ENCODE measurements at places on chromosomes 3 and 15.
A peak's percentile ranks its signal among the peaks of the same experiment; 100 is the strongest.

DNA sequence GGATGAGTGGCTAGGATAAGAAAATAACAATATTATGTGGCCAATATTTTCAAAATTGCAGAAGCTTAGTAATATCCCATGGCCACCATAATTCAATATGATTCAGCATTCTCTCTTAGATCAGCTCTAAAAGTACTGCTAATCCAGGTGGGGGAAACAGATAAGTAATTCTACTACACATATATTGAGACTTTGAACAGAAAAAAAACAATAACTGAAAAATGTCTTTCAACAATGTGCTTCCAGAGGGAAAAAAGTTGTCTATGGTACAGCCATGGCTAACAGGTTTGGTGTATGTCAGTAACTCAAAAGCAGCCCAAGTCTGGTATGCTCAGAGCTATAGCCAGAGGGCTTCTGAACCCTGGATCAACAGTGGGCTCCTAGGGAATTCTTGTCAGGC lies 42.4 kb upstream of the PPIB start:
- no peak for DNase-seq

DNA sequence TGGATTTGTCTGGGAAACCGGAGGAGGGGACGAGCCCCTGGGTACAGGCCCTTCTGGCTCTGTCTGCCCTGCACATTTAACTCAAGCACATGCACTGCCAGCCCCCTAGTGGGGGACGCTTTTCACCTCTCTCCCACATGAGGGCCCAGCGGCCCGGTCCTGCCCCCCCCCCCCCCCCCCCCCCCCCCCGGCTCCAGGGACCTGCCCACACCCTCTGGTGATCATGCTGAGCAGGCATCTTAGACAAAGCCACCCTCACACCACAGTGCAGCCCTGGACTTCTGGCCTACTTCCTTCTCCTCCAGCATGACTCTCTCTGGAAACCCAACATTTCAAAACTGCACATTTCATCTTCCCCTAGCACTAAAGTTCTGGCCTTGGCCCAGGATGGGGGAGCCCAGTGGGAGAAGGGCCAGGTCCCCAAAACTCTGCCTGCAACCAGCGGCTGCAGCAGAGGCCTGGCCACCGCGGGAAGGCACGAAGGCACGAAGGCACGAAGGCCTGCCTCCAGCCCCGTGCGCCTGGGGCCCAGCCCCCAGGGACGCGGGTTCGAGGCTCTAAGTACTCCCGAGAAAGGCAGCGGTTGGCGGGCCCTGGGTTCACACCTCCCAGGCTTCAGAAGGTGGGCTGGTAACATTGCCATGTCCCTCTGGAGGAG lies 14.1 kb downstream of the KLF15 start:
- DNase-seq, result no peak

GRCh38 chr15:60172143-60172542 lies 168.0 kb downstream of the FOXB1 start:
- DNase-seq, result no peak

- DNase-seq, result no peak
Measured at GRCh38 chr15:45212493-45212892, 24.7 kb upstream of the SHF start.

GRCh38 chr3:50251220-50251619 lies 15.2 kb downstream of the GNAI2 start:
- no peak for DNase-seq

GRCh38 chr3:60313231-60313798 lies 937.9 kb downstream of the FHIT start:
- no peak for DNase-seq

- DNase-seq, result no peak
Measured at GRCh38 chr3:154852515-154852914, 227.6 kb upstream of the MME start.

- no peak for DNase-seq
Measured at GRCh38 chr15:63358241-63359029, 23.2 kb downstream of the CA12 start.

DNA sequence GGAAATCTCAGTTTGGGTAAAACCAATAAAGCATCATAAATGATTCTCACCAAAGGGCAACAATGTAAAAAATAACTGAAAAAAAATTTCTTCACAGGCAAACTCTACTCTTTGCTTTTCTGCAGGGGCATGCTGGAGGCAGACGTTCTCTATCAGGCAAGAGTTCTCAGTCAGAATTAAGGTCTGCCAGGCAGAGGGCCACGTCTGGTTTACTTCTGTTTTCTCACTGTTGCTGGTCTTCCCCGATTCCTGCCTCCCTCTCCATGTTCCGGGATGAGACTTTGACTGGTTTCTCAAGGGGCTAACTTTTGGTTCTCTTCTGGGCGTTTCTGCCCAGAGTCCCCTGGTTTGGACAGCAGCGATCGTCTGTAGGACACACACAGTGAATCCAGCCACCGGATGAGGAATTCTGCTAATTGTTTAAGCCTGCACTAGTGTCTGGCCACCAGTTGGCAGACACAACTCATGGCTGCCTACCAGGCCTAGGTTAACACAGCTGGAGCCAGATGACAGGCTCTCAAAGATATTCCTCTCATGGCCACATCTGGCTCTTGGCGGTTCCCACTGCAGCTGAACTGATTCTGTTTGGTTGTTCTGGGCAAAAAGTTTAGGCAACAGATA lies 273.1 kb downstream of the FOXP1 start:
- DNase-seq, result no peak

GRCh38 chr3:114285648-114286230 lies 8.1 kb upstream of the TIGIT start:
- no peak for DNase-seq

- DNase-seq, result no peak
Measured at GRCh38 chr3:156811089-156811862, 14.9 kb upstream of the LEKR1 start.

DNA sequence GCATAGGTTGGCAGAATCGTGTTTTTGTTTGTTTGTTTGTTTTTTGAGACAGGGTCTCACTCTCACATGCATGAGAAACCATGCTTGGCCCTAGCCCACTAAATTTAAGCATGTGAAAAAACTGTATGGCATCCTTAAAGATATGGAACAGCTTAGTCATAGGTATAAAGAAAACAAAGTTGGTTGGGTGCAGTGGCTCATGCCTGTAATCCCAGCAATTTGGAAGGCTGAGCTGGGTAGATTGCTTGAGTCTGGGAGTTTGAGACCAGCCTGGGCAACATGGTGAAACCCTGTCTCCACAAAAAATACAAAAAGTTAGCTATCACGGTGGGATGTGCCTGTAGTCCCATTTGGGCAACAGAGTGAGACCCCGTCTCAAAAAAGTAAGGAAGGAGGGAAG lies 25.2 kb downstream of the EXD1 start:
- DNase-seq, result no peak

DNA sequence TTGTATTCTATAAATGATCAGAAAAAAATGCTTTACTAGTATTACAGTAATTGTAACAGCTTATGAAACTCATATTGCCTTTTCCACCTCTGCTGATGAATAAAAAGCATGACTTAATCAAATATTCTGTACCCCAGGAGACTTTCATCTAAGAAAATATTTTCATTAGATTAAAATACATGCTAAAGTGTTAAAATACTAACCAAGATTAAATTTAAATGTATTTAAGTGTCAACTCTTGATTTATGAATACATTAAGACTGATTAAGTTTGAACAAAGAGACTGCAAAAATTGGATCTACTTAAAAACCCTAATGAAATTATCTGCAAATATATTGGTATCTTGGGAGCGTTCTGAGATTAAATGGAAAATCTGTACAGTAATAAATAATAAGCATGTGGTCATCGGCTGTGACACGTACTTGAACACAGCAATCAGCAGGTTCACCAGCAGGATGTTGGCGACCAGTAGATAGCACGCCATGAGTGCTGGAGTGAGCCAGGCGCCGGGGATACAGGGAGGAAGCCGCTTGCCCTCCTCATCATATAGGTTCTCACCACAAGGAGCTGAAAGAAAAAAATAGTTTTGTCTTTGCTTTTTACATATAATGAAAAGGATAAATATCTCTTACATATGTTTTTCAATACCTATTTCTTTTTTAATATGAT lies 36.6 kb upstream of the MTMR10 start:
- DNase-seq, result no peak

GRCh38 chr3:195123281-195123691 lies 147.7 kb downstream of the XXYLT1 start:
- no peak for DNase-seq

DNA sequence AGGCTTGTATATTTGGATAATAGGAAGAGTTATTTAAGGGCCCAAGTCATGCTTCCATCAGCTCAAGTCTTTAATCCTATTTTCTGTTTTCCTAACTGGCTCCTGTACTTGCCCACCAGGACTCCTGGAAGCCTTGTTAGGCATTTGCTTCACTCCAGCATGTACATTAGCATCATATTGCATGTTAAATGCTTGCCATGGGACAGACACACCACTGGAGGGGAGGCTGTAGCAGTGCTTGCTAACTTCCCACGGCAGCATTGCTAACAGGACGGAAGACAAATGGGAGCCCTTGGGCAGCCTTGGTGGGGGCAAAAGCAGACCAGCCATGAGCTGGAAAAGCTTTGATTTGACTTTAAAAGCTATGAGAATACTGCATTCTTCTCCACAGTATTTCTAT lies 6.1 kb downstream of the TMOD2 start:
- DNase-seq, result no peak

DNA sequence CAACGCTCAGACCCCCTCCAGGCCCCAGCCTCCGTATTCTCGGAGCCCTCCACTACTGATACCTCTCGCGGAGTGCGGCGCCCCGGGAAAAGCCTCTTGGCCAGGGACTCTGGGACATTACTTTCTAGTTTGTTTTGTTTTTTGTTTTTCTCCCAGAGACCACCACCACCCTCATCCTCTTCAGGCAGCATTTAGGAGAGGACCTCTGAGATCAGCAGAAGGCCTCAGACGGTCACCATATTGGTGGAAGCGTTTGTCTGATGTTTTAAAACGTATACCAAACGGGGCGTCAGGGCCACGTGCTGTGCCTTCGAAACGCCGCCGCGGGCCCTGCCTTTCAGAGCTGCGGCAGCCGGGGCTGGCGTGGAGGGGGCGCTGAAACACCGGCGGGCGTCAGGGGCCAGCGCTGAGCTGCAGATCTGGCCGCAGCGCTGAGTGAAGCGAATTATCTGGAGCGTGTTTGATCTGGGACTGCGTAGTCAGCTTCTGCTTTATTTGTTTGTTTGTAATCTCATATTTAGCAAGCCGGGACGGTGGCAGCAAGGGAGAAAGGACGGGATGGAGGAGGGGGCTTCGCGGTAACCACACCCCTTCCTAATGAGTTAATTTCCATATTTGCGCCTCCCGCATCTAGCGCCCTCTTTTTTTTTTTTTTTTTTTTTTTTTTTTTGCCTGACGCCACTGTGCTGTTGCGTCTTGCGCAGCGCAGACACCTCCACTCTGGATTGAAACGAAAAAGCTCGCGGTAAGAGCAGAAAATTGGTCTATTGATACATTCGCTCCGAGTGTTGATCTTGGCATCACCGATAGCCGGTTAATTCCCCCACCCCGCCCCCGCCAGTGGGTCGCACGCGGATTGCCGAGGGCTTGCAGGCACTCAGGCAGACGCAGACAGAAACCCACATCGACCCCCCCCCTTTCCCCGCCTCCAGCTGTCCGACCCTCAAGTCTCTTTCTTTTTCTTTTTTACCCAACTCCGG lies 14.9 kb downstream of the SOX2 start:
- no peak for DNase-seq

DNA sequence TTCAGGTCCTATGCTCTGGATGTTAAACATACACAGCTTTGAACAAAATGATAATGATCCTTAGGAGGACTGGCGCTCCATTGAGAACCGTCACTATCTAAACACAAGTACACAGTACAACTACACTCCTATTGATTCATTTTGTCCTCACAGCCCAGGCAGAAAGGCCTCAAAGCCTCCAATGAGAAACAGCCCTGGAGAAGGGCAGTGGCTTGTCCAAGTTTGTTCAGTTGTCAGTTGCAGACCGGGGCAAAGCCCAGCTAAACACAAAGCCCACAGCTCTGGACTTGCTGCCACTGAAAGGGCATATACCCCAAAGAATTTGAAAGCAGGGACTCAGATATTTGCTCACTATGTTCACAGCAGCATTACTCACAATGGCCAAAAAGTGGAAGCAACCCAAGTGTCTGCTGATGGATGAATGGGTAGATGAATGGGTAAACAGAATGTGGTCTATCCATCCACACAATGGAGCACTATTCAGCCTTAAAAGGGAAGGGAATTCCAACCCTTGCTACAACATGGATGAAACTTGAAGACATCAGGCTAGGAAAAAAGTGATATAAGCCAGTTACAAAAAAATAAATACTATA lies 34.7 kb downstream of the NUP210 start:
- DNase-seq, result no peak

- DNase-seq, result no peak
Measured at GRCh38 chr3:178990293-178990692, 81.3 kb downstream of the ZMAT3 start.

DNA sequence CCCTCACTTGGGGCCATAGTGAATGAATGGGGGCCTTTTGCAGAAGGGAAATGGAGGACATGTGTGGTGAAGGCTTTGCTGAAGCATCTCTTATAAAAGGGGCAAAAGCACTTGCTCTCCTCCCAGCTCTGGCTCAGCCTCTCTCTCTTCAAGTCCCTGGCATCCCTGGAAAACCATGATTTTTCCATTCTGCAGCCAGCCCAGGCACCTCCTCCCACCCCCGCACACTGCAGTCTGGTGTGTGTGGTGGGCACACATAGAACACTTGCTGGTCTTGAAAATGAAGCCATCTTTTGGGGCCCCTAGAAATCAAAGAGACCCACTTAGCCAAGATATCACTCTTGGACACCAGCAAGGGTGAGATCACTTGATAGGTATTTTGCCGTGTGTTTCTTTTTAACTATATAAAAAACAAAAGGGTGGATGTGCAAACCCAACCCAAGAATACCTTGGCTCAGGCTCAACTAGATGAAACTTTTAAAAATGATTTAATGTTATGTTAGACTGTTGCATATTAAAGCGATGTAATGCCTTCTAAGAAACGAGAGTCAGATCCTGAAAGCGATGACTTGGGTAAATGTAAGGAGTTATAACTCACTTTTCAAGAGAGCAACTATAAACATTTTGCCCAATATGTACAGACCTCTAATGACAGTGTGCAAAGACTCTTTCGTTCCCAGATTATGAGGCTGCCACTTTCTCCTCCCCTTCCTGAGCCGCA lies 16.4 kb upstream of the ALDH1A3 start:
- DNase-seq, result no peak

GRCh38 chr3:9067352-9067975 lies 104.2 kb upstream of the RAD18 start:
- DNase-seq, result peak; percentile 10

GRCh38 chr3:72212396-72212795 lies 427.4 kb upstream of the PROK2 start:
- no peak for DNase-seq

GRCh38 chr3:50478051-50478450 lies 25.4 kb downstream of the CACNA2D2 start:
- DNase-seq, result no peak

- no peak for DNase-seq
Measured at GRCh38 chr3:195256639-195257453, 14.1 kb downstream of the XXYLT1 start.

DNA sequence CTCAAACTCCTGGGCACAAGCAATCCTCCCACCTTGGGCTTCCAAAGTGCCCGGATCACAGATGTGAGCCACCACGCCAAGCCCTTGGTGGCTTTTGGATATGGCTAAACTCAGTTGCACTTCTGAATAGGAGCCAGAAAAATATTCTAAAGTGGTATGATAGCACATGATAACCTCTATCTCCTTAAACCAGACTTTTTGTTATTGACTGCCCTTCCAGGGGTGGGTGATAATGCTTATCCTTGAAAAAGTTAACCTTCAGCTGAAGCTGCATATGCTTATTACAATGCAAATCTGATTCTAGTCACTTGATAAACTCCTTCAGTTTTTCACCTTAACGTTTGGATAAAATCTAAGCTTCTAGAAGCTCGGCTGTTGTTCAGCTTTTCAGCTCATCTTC lies 6.3 kb downstream of the CCNB2 start:
- no peak for DNase-seq

- DNase-seq, result no peak
Measured at GRCh38 chr3:33488683-33489082, 48.5 kb upstream of the UBP1 start.
